Right lobe of liver (tissue), 6 donors: ENCODE measurements at places on chromosomes 5 and 9. TPM values are rescaled to one million over a fixed set of nuclear protein-coding genes. Genes with fewer than 3 reads are reported as not detected.

Gene C1QTNF2
- 0.20 TPM for total RNA-seq

Gene SLC6A7
- total RNA-seq: not detected

Gene MSX2
- total RNA-seq: not detected

Gene ITK
- total RNA-seq: 1.1 TPM

Gene FOXD4L5
- total RNA-seq: not detected

Gene FAM151B
- 1.2 TPM for total RNA-seq

Gene FAM169A
- 1.2 TPM for total RNA-seq

Gene ASTN2
- total RNA-seq: 0.91 TPM

Gene VLDLR
- 3.1 TPM for total RNA-seq

Gene PDGFRB
- total RNA-seq: 9.0 TPM

Gene CENPH
- 0.95 TPM for total RNA-seq

DNA sequence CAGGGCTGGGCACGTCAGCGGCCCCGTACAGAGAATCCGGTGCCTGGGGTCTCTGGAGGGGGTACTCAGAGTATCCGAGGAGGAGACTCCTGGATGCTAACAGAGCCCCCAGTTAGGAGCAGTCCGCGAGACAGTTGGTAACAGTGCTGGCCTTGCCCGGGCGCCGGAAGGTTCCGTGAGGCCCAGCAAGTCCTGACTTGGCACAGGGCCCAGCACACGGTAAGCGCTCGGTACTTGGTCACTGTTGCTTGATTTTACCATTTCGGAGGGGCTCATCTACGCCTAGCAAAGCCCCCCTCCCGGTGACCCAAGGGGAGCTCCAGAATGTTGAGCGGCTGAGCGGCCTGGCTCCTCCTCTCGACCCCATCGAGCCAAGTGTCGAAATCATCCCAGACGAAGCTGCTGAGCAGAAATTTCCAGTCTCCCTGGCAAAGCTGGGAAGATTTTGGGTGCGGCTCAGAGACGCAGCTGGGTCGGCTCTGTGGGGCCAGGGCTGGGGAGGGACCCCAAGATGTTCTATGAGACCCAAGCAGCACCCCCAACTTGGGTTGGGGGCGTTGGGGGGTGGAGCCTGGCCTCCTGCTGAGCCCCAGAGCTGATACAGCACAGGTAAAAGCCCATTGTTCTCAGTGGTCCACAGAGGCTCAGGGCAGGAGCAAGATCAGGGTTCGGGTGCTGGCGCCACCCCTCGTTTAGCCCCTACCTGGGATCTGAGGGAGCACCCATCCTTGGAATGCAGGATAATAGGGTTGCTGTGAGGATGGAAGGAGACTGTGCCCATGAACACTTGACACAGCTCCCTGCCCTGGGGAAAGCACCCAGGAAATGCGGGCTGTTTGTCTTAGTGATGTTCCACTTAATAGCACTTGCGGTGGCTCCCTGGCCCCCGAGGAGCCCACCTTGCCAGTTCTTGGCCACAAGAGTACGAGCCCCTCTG is 137.2 kb downstream of the C9orf50 start:
- no peaks in the 10 kb centered on the region for H3K27me3 ChIP-seq
- H3K27ac ChIP-seq: peak overlapping the region; percentile 99
- peak overlapping the region; percentile 31 for H3K4me3 ChIP-seq
- DNase-seq: peak; percentile 88
- H3K4me1 ChIP-seq: peaks cover 44% of the 10 kb centered on the region
- H3K36me3 ChIP-seq: no peaks in the 10 kb centered on the region

- no peaks in the 10 kb centered on the region for H3K36me3 ChIP-seq
- no peak for DNase-seq
- no peak overlapping the region for H3K27ac ChIP-seq
- no peak overlapping the region for H3K4me3 ChIP-seq
- no peaks in the 10 kb centered on the region for H3K27me3 ChIP-seq
These were observed 1722.1 kb downstream of the MAT2B start for GRCh38 chr5:165227515-165227914.

DNA sequence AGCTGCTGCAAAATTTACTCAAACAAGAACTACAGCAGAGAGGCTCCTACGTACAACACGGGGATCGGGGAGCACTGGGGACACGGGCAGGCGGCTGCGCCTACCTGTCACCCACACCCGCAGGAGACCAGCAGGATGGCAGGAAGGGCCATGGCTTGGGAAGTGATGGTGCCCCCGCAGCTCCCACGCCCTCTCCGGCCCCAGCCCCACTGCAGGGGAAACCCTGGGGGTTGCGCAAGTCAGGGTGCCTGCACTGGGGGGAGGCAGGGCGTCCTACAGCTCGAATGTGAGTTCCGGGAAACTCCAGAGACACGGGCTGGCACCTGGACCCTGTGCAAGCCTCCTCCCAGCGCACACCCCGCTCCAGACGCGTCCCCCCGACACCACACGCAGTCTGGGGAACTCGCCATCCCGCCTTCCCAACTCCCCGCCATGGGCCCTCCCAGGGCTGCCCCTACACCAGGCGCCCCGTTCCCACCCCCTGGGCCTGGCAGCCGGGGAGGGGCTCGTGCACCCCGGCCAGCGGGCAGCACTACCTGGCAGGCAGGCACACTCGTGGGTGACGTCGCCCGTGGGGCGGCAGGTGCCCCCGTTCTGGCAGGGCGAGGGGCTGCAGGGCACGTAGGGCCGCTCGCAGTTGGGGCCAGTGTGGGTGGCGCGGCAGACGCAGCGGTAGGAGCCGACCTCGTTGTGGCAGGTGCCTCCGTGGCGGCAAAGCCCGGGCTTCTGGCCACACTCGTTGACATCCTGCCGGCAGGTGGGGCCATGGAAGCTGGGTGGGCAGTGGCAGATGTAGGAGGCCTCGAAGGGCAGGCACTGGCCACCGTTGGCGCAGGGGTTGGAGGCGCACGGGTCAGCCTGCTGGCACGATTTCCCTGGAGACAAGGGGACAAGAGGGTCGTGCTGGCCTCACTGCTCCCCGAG is 23.3 kb downstream of the NOTCH1 start:
- no peak for DNase-seq
- no peaks in the 10 kb centered on the region for H3K27me3 ChIP-seq
- no peak overlapping the region for H3K27ac ChIP-seq
- H3K4me1 ChIP-seq: peaks cover 81% of the 10 kb centered on the region
- no peak overlapping the region for H3K4me3 ChIP-seq

DNA sequence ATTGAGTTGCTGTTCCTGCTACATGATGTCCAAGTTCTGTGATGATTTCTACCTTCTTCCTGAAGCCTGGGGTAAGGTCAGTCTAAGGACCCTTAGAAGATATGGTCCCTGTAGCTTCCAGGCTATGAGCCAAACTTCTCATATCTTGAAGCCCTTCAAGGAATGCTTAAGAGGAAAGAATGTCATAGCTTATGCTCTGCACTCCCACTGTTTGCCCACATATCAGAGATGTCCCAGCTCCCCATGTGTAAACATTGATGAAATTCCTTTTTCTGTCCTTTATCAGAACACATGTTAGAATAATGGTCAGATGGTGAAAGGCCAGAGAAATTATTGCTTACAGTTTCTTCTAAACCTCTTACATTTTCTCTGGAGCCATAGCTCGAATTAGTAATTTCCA is 41.4 kb upstream of the RUSC2 start:
- H3K27ac ChIP-seq: no peak overlapping the region
- no peaks in the 10 kb centered on the region for H3K4me1 ChIP-seq
- no peaks in the 10 kb centered on the region for H3K36me3 ChIP-seq

DNA sequence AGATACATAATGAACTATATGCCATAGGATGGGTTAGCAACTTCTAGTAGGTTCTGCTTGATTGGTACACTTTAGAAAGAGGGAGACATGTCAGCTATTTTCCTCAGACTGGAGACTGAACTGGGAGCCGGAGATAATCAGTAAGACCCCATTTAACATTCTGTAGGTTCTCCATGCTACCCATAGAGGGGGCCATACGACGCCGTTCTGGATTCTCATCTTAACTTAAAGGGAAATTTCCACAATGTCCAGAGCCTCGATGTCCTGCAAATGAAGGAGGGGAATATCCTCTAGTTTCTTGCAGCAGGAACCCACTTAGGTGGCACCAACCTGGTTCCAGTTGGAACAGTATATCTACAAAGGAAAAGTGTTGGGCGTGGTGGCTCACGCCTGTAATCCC is 22.3 kb upstream of the NPM1 start:
- H3K4me3 ChIP-seq: no peak overlapping the region
- H3K36me3 ChIP-seq: no peaks in the 10 kb centered on the region
- H3K27ac ChIP-seq: no peak overlapping the region
- DNase-seq: no peak

- DNase-seq: no peak
- no peaks in the 10 kb centered on the region for H3K4me1 ChIP-seq
- no peak overlapping the region for H3K4me3 ChIP-seq
- H3K27ac ChIP-seq: no peak overlapping the region
- no peaks in the 10 kb centered on the region for H3K36me3 ChIP-seq
- H3K27me3 ChIP-seq: no peaks in the 10 kb centered on the region
These were observed 96.3 kb downstream of the ZNF608 start for GRCh38 chr5:124650147-124650561.

- no peaks in the 10 kb centered on the region for H3K4me1 ChIP-seq
- no peak for DNase-seq
- H3K27ac ChIP-seq: no peak overlapping the region
- H3K27me3 ChIP-seq: no peaks in the 10 kb centered on the region
- H3K36me3 ChIP-seq: no peaks in the 10 kb centered on the region
These were observed 1307.2 kb downstream of the EFNA5 start for GRCh38 chr5:106363578-106363977.

- DNase-seq: no peak
- no peaks in the 10 kb centered on the region for H3K4me1 ChIP-seq
- H3K36me3 ChIP-seq: no peaks in the 10 kb centered on the region
- no peak overlapping the region for H3K27ac ChIP-seq
- H3K27me3 ChIP-seq: no peaks in the 10 kb centered on the region
These were observed 1144.0 kb upstream of the NUDT12 start for GRCh38 chr5:104706600-104706999.

- no peak overlapping the region for H3K4me3 ChIP-seq
- H3K36me3 ChIP-seq: no peaks in the 10 kb centered on the region
- H3K27ac ChIP-seq: no peak overlapping the region
- no peaks in the 10 kb centered on the region for H3K27me3 ChIP-seq
- no peaks in the 10 kb centered on the region for H3K4me1 ChIP-seq
These were observed 61.1 kb downstream of the FRMD3 start for GRCh38 chr9:83477120-83477519.

GRCh38 chr9:129761293-129761900 is 8.6 kb upstream of the PTGES start:
- H3K4me3 ChIP-seq: no peak overlapping the region
- H3K27me3 ChIP-seq: no peaks in the 10 kb centered on the region
- no peak overlapping the region for H3K27ac ChIP-seq
- H3K36me3 ChIP-seq: no peaks in the 10 kb centered on the region
- H3K4me1 ChIP-seq: no peaks in the 10 kb centered on the region
- DNase-seq: no peak

GRCh38 chr5:180499684-180500083 is 5.5 kb downstream of the CNOT6 start:
- no peaks in the 10 kb centered on the region for H3K4me1 ChIP-seq
- no peaks in the 10 kb centered on the region for H3K36me3 ChIP-seq
- DNase-seq: no peak
- H3K27me3 ChIP-seq: no peaks in the 10 kb centered on the region
- no peak overlapping the region for H3K27ac ChIP-seq
- no peak overlapping the region for H3K4me3 ChIP-seq
